ENCODE measurements at places on chromosomes 2 and 18.

DNA sequence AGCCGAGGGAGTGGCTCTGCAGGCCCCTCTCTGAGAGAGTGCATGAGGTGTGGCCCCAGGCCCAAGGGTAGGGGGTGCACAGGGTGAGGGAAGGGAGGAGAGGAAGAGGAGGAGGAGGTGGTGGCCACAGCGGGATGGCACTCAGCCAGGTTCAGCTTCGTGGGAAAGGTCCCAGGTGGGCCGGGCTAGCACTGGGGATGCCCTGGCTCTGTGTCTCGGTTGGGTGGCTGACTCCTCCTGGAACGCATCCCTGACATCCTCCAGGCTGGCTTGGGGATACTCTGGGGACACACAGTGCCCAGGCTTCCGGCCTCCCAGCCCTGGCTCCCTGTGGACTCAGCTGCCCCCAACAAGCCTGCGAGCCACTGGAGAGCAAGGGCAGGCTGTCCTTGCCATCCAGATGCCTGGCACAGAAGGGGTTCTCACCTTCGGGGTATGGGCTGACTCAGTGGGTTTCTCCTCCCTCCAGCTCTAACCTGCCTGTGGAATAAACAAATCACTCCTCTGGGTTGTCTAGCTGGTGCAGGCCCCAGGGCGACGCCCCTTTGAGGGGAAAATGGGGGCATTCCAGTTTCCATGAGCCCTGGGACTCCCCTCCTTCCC is 582 bp upstream of the ZAP70 start:
- peak; percentile 45 for DNase-seq

GRCh38 chr2:101597347-101597944 is 100.1 kb upstream of the MAP4K4 start:
- DNase-seq, result no peak

DNA sequence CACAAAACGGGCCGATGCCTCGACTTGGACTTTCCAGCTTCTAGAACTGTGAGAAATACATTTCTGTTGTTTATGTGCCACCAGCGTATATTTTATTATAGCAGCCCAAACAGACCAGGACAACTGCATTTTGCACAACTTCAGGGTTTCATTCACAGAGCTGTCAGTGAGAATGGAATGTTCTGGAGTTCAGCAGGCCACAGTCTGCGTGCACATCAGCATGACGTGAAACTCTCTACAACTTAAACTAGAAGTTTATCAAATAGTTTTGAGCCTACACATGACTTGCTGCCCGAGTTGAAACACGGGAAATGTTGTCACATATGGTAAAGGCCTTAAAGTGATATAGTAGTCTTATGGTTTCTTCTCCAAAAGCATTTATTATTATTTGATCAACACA is 3.9 kb upstream of the TRIB2 start:
- no peak for DNase-seq

GRCh38 chr2:30445266-30445821 is 1.7 kb upstream of the LCLAT1 start:
- no peak for DNase-seq

DNA sequence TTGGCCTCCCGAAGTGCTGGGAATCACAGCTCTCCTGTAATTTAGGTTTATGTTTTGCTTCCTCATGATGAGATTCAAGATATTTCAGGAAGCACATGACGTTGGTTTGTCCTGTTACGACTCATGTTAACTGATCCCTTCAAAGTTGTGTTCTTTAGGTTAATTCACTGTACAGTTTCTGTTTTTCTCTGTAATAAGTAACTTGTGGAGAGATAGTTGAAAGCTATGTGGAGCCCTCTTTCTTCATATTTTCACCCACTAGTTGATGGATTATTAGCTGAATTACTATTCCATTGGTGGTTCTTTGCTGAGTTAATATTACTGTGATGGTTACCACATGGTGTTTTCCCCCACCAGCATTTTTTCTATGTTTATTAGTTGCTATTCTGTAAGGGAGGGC is 18.3 kb upstream of the CHCHD5 start:
- no peak for DNase-seq

GRCh38 chr2:186099826-186100225 is 361.2 kb downstream of the FSIP2 start:
- DNase-seq, result no peak

DNA sequence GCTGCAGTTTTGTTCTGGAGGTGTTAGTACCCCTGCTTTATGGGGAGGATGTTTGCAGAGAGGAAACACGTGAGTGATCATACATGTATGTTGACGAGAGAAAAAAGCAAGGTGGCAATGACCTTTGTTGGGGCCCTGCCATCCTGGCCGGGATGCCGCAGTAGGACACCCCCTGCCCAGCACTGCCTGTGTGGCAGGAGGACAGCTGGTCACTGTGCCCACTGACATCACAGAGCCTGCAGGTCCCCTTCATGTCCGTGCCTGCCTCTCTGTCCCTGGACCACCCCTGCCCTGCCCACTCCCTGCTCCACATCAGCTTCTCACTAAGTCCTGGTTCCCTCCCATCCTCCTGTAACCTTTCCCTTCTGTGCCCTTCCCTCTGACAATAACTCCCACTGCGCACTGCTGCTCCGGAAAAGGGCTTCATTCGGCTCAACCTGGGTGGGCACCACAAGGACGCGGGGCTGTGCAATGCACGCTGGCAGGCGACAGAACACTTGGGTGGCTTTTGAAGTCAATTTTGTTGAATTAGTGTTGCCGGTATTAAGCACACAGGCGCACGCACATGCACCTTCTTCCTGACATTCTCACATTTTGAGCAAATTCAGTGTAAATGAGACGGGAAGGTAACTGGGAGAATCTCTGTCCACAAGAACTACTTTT is 51.5 kb upstream of the TWIST2 start:
- no peak for DNase-seq

- peak; percentile 63 for DNase-seq
Observed at GRCh38 chr2:198309673-198310280, 505.4 kb downstream of the PLCL1 start.

DNA sequence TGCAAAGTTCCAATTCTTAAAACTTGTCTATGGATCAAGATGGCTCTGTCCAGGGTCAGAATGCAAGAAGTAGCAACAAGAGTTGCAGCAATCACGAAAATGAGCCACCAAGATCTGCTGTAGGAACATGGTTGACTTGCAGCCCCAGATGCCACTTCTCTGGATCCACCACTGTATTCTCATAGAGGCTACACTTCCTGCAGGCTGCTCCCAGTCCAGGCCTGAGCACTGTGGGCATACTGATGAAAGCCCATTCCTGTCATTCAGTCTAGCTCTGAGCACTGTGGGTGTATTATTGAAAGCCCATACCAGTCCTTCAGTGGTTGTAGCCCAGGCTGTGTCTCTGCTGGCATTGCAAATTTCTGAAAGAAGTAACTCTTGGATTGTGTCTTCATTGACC is 213.9 kb upstream of the AGAP1 start:
- no peak for DNase-seq

GRCh38 chr18:62957885-62958472 is 242.6 kb downstream of the PHLPP1 start:
- peak; percentile 28 for DNase-seq

DNA sequence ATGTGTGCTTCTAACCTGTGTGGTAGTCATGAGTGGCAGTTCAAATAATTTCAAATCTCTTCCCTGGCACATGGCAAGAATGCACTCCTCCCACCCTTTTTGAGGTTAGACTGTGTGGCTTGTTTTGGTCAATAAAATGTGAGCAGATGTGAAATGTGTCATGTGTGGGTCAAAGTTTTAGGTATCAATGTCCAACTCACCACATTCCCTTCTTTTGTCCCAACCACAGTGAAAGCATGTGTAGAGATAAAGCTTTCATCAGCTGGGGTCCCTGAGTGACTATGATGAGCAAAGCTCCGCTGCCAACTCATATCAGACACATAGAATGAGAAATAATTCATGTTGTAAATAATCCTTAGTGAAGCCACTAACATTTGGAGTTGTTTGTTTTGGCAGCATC is 118.2 kb downstream of the PAX3 start:
- DNase-seq, result no peak

GRCh38 chr2:625415-626333 is 51.5 kb downstream of the TMEM18 start:
- DNase-seq, result no peak

DNA sequence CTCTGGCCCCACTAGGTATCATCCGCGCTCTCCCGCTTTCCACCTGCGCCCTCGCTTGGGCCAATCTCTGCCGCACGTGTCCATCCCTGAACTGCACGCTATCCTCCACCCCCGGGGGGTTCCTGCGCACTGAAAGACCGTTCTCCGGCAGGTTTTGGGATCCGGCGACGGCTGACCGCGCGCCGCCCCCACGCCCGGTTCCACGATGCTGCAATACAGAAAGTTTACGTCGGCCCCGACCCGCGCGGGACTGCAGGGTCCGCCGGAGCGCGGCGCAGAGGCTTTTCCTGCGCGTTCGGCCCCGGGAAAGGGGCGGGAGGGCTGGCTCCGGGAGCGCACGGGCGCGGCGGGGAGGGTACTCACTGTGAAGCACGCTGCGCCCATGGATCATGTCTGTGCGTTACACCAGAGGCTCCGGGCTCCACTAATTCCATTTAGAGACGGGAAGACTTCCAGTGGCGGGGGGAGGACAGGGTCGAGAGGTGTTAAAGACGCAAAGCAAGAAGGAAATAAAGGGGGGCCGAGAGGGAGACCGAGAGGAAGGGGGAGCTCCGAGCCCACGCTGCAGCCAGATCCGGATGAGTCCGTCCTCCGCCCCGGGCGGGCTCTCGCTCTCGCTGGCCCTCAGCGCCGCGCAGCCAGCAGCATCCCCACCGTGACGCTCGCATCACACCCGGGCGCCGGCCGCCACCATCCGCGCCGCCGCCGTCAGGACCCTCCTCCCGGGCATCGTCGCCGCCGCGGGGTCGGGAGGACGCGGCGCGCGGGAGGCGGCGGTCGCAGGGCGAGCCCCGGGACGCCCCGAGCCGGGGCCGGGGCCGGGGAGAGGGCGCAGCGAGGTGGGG is 664 bp downstream of the NETO1 start:
- no peak for DNase-seq

DNA sequence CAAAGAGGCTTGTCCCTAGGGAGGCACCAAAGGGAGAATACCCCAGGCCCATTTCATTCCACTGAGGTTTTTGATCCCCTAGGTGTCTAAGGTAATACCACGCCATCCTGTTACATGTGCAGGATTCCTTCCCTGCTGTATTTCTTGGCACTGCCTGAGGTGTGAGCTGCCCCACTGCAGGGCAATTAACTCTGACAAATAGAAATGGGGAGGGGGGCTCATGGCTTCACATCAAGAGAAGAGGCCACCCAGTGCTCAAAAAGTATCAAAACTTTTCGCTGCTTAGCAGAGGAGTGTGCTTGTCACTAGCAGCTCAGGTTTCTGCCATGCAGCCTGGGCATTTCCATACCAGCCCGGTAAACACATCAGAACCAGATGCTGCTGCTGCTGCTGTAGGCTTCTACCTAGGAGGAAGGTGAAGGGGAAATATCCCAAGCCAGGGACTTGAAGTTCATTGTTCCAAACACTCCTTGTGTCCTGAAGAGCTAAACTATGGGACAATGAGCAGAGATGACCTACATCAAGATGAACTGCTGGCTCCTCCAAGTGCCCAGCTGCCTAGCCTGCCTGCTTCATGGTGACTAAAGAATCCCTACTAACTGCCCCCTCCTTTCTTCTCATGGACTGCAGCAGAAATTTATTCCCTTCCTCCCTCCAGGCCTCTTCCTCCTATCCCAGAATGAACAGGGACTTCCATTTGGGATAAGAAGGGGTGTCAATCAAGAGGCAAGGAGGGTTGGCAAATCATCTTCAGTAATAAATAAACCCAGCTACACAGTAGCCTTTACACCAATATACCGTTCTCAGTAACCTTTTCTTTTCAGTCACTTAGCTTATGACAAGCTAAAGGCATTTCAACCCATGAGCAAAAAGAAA is 16.4 kb downstream of the POU3F3 start:
- no peak for DNase-seq

DNA sequence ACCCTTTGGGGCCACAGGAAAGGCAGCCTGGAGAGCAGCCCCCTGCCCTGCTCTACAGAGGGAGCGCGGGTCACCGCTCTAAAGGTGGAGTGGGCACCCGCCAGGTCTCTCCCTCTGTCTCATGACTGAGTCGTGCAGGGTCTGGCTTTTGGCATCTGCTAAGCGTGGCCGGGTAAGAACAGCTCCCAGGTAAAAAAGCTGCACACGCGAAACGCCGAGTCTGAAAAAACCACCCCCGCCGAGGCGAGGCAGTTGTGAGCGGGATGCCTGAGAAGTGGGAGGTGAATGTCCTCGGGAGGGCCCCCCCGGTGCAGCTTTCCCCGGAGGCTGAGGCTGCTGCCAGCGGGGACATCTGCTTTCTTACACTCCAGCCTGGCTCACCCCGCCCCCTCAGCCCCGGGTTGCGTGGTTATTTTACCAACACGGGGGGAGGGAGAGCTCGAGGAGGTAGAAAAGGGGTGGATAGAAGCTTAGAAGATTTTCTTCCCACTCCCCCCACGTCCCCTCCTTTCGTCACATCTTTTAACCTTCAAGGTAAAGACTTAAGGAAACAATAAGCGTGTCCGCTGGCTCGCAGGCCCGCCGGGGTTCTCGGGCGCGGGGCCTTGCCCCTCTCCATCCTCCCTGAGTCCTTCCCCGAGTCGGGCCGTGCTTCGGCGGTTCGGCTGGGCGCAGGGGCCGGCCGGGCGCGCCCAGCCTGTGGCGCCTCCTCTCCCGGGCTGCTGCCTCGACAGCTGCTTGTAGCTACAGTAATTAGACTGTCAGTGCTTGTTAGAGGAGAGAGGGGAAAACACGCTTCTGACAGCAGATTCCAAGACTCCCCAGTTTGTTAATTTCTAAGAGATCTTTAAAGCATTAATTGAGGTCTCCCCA is 70.6 kb upstream of the PSMD14 start:
- DNase-seq, result peak; percentile 62

DNA sequence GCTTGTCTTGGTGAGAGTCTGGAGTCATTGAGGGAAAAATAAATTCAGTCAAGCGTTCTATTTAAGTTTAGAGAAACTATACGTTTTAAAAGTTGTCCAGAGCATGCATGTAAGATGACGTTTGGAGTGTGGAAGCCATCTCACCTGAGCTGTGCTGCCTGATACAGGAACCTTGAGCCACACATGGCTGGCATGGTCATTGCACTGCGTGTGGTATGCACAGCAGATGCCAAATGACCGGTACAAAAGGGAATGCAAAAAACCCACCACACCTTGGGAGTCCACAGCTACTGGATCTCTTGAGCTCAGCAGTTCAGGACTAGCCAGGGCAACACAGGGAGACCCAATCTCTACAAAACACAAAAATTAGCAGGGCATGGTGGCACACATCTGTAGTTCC is 4.3 kb downstream of the MZT2B start:
- no peak for DNase-seq

DNA sequence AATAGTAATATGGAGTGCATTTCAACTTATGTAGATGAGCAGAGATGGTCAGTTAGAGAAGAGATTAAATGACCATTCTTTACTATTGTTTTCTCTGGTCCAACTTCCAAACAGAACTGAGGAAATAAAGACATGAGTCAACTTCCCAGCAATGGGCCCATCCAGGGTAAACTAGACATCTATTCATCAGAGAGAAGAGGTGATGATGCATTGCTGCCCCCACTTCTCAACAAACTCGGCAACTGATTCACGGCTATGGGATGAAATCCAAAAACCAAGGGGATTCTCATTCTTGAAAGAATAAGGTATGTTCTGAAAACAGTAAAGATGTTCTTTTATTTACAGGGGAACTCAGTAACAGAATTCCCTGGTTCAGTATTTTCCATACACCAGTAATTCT is 190.7 kb downstream of the RDH14 start:
- no peak for DNase-seq

GRCh38 chr2:182142062-182142461 is 156.4 kb downstream of the PPP1R1C start:
- no peak for DNase-seq

All from CD4-positive, alpha-beta T cell treated with Interleukin-17A for 4 hours (primary cell).